Fibroblast of the aortic adventitia (primary cell): ENCODE measurements at places on chromosomes 3 and 15.

- DNase-seq: no peak
Observed at GRCh38 chr15:60514261-60514881, 35.4 kb upstream of the ICE2 start.

- DNase-seq: no peak
Observed at GRCh38 chr3:78410077-78410476, 1357.7 kb downstream of the ROBO1 start.

DNA sequence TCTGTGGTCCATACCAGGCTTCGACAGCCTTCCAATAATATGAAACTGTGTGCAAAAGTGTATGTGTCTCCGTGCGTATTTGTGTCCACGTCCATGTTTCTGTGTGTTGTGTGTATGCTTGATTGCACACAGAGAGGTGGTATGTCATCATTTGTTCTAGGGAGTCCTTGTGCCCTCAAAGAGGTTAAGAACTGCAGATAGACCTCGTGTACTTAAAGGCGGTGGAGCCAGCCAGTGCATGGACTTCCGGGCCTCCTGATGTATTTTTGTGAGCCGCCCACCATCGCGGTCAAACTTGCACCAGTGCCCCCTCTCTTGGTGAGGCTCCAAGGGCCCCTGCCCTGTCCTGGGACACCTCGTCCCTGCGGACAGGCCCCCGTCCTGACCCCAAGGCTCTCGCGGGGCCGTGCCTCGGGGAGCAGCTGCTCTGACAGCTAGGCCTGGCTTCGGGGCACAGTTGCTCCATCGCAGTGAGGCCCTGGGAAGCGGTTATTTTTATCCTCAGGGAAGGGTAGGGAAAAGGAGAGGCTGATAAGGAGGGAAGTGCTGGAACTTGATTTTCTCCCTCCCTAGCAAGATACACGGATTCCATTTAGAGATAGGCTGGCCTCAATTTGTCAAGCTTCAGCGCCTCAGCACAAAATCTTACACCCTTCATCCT is 1.2 kb upstream of the RYK start:
- no peak for DNase-seq

DNA sequence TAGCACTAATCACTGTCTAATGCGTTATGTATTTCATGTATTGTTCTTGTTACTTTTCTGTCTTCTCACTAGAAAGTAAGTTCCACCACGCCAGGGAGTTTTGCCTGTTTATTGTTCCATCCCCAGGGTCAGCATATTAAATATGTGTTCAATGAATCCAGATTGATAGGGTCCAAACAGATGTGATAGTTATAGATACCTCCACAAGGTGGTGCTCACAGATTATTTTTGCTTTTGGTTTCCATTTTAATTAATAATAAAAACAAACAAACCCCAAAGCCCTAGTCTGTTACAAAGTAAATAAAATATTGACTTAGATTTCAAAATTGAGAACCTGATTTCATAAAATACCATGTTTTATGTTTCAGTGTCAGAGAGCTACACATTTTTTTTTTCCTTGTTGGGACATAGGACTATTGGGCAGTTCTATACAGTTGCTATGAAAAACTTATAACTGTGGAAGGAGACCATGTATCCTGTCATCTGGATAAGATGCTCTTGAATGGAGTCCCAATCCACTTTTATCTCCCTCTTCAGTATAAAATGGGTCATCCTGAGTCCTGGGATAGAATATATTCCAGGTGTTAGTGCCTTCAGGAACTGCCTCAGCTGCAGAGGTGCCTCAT is 12.4 kb downstream of the OTOL1 start:
- DNase-seq: peak; percentile 0

- peak; percentile 11 for DNase-seq
Observed at GRCh38 chr3:42979044-42979972, at the start of gene GASK1A. Gene GASK1A (plus strand): TSS chr3:42979311. CDS start chr3:42979643, 332 bp downstream.

DNA sequence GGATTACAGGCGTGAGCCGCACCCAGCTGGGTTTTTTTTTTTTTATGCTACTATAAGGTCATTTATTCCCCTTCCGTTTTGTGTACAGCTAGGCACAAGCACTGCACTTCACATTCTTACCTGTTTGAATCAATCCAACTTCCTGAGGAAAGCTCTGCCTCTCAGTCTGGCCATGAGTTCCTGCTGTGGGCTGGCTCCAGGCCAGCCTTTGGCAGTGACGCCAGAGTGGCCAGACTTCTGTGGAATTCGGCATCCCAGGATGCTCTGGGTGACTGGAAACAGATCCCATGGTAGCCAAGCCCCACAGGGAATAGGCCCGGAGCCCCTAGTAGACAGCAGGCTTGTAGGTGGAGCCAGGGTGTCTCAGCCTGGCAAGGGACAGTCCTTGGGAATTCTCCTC is 21.5 kb upstream of the TIMP4 start:
- DNase-seq: peak; percentile 76

DNA sequence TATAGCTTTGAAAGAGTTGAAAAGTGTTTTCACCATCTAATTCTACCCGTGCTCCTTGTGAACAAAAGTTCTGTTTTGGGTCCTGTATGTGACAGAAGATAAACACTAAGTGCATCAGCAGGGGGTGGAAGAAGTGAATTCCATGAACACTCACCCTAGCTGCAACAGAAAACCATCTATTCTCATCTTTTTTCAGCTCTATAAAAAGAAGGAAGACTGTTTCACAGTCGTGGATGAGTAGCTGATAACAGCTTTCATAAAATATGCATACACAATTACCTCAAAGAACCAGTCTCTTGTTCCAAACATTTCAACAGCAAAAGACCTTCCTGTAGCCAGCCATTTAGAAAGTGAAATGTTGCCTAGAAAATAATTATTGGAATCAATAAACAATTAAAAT is 281.7 kb upstream of the RASGRP1 start:
- DNase-seq: no peak

- DNase-seq: no peak
Observed at GRCh38 chr3:13821126-13821525, 58.7 kb downstream of the WNT7A start.

GRCh38 chr3:29764603-29765254 is 483.9 kb downstream of the RBMS3 start:
- DNase-seq: peak; percentile 96

- no peak for DNase-seq
Observed at GRCh38 chr15:48334260-48334659, 3.0 kb downstream of the DUT start.

DNA sequence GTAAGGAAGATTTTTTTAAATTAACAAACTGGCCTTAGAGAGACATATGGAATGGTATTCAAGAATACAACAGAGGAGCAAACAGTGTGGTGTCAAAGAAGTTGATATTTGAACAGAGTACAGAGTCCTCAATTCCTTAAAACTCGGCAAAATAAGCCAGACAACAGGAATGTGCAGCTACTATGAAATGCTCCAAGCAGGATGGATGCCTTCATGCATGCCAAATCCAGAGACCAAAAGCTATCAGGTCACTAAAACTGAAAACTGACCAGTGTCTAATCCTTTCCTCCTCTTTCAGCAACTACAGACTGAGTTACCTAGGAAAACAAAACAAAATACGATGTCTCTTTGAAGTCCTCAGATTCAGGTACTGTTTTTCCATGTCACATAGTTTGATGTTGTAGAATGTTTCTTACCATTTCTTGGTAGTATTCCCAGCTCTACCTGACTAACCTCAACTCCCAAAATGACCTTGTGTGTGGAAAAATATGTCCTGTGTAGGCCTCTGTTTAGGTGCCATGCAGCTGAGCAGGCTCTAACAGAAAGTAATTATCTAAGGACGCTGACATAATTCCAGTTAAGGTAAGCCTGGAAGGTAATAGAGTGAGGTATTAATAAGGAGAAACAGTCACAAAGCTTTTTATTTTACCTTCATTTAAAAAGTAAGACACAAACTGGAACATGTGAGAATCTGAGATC is 46.9 kb downstream of the TBL1XR1 start:
- DNase-seq: peak; percentile 41

DNA sequence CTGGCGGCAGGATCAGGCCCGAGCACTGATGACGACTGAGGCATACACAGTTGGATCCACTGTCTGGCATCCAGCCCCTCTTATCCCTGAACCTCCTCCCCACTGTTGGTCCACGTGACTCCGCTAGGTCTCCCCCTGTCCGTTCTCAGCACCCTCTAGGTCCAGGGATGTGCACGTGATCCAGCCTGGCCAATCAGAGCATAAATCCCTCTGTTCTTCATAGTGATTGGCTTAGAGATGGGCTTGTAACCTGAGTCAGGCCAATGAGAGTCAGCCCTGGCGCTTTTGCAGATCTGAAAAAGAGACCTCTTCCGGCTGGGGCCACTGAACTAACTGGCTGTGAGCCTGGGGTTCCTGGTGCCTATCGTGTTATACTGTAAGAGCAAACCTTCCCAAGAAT is 20.5 kb upstream of the IQSEC1 start:
- DNase-seq: no peak

- no peak for DNase-seq
Observed at GRCh38 chr3:190242147-190242546, 80.1 kb downstream of the CLDN1 start.

DNA sequence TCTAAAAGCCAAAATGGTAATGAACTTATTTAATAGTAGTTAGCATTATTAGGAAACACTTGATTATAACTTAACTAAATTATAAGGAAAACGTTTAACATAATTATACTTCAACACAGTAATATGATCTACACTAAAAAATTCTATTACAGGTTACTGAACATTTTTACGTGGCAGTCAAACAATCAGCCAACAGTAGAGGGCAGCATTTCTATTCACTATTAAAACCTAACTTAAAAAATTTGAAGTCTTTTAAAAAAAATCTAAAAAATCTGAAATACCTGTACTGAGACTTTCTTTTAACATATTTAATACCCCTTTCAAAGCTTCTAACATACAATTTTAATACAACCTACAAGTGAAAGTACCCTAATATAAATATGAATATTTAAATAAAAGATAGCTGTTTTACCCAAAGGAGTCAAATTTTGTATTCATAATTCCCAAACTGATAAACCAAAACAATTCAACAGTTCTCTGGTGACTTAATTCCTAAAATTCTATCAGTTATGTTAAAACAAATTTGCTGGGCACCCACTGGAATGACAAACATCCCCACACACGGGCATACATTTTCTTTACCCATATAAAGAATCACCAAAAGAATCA is 41.5 kb downstream of the DLG1 start:
- peak; percentile 76 for DNase-seq

DNA sequence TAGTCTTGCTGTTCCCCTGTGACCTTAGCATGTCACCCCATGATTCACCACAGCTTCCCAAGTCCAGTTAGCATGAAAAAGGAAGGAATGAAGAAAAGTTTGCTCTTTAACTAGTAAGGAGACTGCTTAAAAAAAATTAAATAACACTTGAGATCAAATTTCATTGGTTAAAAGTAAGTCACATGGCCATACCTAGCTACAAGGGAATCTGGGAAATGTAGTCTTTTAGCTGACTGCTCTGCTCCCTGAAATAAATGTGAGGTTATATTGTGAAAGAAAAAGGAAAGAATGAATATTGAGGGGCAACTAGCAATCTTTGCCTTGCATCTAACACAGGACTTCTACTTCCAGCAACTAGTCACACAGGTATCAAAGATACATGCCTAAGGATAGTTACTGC is 84.7 kb upstream of the LRRN1 start:
- no peak for DNase-seq

DNA sequence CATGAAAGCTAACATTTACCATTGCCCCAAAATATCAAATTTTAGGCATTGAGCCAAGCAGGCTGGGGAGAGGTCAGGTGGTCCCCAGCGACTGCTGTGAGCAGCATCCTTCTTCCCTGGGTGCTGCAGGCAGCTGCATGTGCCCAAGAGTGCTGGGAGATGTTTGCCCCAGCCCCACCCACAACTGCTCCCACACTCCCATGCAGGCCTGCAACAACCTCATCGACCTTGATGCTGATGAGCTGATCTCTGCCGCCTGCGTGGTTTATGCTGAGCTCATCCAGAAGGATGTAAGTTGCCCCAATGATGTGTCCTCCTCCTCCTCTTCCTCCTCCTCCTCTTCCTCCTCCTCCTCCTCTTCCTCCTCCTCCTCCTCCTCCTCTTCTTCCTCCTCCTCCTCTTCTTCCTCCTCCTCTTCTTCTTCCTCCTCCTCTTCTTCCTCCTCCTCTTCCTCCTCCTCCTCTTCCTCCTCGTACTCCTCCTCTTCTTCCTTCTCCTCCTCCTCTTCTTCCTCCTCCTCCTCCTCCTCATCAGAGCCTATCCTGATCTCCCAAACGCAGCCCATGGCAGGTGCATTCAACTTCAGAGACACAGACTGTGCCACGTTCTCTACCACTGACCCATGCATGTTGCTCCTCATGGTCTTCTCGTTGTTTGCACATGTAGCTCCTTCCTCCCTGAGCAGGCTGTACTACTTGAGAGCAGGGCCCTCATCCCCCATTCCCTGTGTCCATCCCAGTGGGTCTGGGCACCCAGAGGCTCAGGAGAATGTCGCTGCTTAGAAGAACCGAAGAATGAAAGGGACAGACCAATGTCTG is 15.1 kb downstream of the TBC1D21 start:
- DNase-seq: no peak

DNA sequence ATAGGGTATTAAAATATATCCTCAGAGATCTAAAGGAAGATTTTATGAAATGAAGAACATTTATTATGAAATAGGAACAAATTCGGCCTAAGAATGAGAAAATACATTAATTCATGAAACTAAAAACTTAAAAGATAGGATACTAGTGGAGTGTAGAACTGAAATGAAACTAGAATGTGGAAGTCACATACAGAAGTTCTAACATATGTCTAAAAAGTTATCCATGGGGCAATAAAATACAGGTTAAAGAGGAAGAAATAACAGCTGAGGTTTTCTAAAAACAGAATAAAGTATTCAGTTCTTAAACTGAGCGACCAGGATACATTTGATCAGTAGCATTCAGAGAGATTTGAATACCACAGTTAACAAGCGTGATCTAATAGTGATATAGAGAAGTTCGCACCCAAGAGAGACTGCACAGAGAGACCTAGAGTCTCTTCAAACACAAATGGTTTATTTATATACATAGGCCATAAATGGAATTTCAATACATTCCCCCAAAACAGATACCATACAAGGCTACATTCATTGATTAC is 85.9 kb downstream of the FEZF2 start:
- DNase-seq: no peak

DNA sequence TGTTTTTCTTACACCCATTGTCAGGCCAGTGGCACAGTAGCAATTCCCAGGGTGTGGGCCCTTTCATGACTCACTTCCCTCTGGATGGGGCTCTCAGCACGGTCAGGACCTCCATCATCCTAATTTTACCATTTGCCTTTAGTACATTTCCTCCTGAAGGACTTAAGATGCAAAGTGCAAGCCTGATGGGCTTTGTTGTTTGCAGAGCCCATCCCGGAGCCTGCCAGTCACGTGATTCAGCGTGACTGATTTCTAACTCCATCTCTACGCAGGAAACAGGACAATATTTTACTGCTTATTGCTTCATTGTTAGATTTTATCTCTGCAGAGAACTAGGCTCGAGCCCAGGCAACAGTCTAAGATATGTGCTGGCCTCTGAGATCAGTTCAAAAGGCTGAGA is 223.7 kb downstream of the PDZRN3 start:
- peak; percentile 74 for DNase-seq

DNA sequence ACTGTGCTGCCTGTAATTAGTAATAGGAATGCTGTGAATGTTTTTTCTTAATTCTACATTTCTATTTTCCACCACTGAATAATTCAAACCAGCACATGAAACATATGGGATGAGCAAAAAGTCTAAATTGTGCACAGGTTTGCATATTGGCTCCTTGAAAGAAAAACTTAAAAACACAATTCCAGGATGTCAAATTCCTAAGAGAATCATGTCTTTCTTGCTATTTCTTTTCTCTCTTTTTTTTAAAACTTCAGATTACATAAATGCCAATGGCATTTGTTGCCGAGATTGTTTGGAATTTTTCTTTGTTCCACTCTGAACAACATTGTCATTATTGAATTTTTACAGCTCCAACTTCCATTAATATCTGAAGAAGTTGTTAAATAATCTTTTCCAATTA is 60.8 kb downstream of the VGLL3 start:
- no peak for DNase-seq

GRCh38 chr3:139491027-139491700 is 14.8 kb upstream of the RBP2 start:
- no peak for DNase-seq
